Kidney capillary endothelial cell (primary cell): ENCODE measurements at places on chromosomes 2 and 18.

- DNase-seq = no peak
Observed at GRCh38 chr18:28013066-28013465, 163.9 kb downstream of the CDH2 start.

DNA sequence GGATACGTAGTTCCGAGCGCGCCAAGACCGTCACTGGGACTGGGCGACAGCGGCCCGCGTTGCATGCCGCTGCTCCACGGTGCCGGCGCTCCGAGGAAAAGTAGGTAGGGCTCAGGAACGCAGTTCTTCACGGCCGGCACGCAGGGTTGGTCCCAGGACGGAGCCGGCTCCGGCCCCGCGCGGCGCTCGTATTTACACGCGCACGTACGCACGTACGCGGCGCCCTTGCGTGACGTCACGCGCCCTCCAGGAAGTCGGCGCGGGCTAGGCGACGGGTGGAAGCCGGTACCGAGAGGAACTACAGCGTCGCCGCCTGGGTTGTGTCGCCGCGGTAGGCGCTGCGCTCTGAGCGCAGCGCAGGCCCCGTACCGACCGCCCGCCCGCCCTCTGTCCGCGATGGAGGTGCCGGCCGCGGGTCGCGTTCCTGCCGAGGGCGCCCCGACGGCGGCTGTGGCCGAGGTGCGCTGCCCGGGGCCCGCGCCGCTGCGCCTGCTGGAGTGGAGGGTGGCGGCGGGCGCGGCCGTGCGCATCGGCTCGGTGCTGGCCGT is at the start of gene CTDP1:
Gene CTDP1, plus strand, starts transcription at position 252 of the 548 bp plus-strand sequence. Its CDS starts 145 bp downstream, at position 397.
- peak; percentile 70 for DNase-seq

- DNase-seq = no peak
Observed at GRCh38 chr2:149363958-149364357, 33.6 kb downstream of the LYPD6 start.

DNA sequence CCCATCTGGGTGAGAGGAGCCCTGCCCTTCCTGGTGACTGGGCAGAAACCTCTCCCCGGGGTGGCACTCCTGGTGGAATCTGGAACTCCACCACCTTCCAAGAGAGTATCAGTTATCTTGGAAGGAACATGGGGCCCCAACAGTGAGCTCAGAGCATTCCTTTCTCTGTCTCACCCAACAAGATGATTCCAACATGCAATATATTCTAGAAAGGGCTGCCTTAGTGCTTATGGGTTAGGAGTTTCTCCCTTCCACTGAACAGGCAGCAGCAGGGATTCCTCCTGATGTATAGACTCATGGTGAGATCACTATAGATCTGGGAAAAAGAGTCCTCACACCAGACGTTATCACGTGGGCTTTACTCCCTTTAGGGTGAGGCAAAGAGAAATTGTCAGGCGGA is 147.1 kb downstream of the COL4A4 start:
- DNase-seq = no peak
